Anterior cingulate cortex (tissue), 58 donors: ENCODE measurements at places on chromosomes 16 and 17.
A peak's percentile ranks its signal among the peaks of the same experiment; 100 is the strongest.

GRCh38 chr16:79811541-79811940 is 211.0 kb upstream of the MAF start:
- DNase-seq: no peak

DNA sequence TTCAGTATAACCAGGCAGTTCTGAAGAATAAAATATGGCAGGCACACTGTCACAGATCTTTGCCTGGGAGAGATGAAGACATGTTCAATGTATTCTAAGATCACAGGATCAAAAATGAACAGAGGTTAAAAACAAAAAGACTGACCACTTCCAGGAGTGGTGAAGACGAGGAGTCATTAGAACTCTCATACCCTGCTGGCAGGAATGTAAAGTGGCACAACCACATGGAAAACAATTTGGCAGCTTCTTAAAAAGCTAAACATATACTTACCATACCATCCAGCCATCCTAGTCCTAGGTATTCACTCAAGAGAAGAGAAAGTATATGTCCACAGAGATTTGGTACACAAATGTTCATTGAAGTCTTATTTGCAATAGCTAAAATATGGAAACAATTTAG is 406.3 kb downstream of the NPIPA8 start:
- no peak for DNase-seq

DNA sequence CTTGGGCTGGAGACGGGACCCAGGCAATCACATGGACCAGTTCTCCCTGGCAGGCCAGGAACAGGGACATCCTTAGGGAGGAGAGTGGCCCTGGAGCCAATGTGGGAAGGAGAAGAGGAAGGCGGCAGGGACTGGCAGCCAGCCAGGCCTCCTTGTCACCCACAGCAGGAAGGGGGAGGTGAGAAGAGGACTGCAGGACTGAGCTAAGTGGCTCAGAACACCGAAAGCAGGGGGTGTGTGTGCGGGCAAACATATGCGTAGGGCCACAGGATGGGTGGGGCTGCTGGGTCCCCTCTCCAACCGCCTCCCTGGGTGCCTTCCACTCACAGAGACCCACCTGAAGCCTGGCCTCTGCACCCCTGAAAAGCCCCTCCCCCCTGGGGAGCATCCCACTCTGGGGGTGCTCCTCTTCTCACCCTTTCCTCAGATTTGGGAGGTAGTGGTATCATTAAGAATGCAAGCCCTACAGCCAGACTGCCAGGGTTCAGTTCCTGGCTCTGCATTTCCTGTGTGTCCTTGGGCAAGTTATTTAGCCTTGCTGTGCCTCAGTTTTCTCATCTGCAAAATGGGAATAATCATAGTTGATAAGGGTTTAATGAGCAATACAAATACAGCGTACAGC is 8.1 kb downstream of the PNMT start:
- peak; percentile 29 for DNase-seq

DNA sequence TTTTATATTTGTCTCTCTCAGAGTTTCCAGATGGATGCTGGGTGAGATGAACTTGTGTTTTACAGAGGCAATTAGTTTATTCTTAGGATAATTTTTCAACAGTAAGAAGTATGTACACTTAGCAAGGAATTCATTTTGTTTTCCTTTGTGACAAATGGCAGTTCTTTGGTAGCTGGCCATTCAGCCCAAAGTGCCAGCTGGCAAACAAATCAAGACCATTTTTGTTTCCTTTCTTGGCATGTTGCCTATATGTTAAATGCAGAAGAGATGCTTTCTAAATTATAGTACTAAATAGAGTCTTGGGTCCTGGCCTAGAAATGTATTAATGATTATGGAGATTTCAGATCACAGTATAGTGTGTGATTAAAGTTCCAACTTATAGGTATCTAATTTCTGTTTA is 337.1 kb downstream of the CNTNAP4 start:
- DNase-seq: no peak

DNA sequence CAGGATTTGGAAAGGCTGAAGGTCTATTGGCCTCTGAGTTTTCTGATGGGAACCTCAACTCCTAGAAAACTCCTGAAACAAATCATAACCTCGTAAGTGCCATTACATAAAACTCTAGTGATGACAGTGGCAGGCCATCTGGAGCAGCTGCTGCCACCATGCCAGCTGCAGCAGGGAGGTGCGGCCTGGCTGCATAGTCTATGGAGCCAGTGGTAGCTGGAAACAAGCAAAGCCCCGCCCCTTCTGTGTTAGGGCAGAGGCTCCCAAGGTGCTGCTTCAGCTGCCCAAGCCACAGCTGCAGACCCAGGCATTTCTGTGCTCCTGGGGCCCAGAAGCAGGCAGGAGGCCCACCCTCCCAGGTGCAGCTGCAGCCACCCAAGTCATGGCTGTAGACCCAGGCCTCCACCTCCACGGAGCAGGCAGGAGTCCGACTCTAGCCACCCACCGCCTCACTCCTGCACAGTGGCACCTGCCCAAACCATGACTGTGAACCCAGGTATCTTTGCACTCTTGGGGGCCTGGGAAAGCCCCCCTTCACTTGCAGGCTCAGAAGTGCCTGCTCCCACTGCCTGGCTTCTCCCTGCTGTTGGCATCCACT is 254.1 kb upstream of the KCNJ16 start:
- no peak for DNase-seq

DNA sequence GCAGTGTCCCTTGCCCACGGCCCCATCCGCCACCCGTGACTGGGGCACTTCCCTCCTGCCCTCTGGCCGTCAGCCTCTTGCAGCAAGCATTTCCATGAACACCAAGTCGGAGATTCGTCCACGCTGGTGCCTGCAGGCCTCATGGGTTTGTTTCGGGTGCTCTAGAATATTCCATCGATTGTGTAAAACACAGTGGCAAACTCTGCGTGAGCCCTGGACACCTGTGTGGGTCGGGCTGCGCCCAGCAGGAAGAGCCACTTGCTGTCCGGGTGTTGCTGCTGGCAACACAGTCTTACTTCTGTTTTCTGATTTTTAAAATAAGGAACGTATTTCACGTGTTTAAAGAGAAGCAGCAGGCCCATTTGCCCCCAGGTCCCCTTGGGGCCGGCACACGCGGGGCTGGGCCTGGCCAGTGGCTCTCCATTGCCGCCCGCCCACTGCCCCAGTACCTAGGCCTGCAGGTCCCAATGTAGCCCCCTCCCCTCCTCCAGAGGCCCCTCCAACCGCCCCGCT is 10.0 kb downstream of the CYBC1 start:
- DNase-seq: no peak

GRCh38 chr17:49901460-49902331 is 53.8 kb upstream of the TAC4 start:
- DNase-seq: no peak

DNA sequence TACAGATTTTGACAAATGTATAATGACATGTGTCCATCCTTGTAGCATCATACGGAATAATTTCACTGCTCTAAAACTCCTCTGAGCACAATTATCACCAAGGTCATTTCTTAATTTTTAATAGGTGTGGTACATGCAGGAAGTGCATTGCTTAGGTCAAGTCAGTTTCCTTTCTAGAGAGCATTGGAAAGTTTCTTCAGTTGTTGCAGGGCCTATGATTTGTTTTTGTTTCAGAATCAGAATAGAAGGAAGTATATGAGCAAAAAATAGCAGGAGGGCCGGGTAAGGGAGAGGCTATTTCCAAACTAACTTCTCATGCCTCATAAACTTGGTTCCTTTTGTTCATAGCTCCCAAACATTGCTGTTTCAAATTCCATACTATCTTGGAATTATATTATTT is 24.0 kb upstream of the SLFN5 start:
- DNase-seq: no peak

DNA sequence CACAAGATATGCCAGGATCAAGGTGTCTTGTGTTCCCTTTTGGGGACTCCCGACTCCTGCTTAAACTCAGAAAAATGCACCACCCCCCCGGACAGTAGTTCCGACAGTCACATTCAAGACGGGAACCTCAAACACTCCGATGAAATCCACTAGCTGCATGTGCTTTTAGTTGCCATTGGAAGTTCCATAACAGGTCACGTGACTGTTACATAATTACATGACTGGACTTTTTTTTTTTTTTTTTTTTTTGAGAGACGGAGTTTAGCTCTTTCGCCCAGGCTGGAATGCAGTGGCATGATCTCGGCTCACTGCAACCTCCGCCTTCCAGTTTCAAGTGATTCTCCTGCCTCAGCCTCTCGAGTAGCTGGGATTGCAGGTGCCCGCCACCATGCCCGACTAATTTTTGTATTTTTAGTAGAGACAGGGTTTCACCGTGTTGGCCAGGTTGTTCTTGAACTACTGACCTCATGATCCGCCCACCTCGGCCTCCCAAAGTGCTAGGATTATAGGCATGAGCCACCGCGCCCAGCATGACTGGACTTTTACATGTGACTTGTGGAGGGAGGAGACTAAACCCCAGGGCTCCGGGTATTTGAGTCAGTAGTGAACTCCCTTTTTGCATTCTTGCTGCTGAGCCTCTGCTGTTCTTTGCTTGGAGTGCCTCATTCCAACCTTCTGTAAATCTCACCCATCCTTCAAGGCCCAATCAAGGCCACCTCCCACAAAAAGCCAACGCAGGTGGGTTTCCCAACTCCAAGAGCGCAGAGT is 1.6 kb downstream of the SIRT7 start:
- no peak for DNase-seq

- no peak for DNase-seq
Measured at GRCh38 chr16:12314653-12315185, 338.2 kb downstream of the SNX29 start.

GRCh38 chr17:39894681-39895376 is 23.6 kb downstream of the GSDMB start:
- no peak for DNase-seq

DNA sequence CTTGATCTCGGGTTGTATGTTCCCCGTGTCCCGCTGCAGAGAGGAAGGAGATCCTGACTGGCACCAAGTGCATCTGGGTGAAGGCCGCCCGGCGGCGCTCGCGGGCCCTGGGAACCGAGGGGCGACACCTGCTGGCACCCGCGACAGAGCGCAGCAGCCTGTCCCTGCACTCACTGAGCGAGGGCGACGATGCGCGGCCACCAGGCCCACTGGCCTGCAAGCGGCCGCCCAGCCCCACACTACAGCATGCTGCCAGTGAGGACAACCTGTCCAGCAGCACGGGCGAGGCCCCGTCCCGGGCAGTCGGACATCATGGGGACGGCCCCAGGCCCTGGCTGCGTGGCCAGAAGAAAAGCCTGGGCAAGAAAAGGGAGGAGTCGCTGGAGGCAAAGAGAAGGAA is 7.5 kb downstream of the BTBD17 start:
- peak; percentile 20 for DNase-seq

GRCh38 chr17:79054200-79054960 is 20.2 kb upstream of the ENGASE start:
- DNase-seq: no peak

DNA sequence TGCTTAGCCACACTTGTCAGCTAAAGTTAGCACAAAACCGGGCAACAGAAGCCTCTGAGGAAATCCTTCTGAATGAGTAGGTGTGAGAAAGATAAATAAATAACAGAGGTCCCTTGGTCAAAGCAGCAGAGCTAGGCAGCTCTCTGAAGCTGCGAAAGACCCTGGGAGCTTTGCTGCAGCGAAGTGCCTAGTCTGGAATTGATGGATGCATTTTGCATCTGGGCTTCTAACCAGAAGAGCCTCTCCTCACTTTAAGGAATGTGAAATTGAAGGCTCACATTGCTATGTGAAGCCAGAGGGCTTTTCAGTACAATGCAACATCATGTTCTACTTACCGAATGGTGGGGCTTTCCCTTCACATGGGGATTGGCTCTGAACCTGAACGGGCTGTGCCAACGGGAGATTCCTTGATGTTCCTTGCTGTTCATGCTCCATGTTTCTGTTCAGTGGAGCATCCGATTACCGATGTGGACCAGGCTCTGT is 274.6 kb downstream of the HS3ST3B1 start:
- DNase-seq: no peak

- peak; percentile 46 for DNase-seq
Measured at GRCh38 chr16:56191156-56191815, at the start of gene GNAO1. GNAO1 (plus strand) TSS chr16:56191489; CDS start chr16:56192236, 747 bp downstream.

DNA sequence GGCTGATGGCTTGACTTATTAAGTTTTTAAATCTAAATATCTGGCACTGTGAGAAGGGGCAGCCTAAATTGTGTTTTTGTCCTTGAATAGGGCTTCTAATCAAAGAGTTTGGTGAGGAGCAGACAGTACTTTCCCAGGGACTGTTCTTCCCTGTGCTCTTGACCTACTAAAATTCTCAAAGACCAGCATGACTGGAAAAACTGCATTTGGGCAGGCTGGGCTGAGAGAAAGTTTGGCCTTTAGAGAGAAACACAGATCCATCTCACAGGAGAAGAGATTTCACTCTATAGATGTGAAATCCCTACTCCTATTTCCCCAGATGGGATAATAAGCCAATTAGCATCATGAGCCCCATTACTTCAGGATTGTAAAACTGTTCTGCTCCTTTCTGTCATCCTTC is 7.3 kb downstream of the PCTP start:
- DNase-seq: no peak

GRCh38 chr17:75888484-75888883 is 8.3 kb downstream of the TRIM65 start:
- no peak for DNase-seq

GRCh38 chr16:46629331-46630219 is 8.4 kb upstream of the SHCBP1 start:
- DNase-seq: no peak

GRCh38 chr16:77496934-77497333 is 62.1 kb upstream of the ADAMTS18 start:
- DNase-seq: no peak

DNA sequence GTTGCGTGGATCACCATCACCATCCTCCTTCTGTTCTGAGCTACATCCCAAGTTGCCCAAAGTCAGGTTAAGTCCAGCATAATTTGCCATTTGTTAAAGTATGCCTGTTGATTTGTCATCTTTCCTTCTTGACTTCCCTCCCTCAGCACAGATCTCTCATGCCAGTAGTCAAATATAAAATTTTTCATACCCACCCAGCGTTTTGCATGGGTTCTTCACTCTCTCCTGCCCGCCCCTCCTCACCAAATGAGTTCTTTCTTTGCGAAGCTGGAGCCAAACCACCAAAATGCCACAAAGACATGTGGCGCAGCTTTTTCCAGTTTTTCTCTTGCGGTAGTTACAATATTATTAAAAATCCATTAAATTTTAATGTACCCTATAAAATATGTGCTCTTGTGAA is 167.2 kb downstream of the MSI2 start:
- DNase-seq: no peak

GRCh38 chr17:81084680-81085419 is 49.9 kb downstream of the BAIAP2 start:
- DNase-seq: peak; percentile 61

GRCh38 chr16:57112403-57113041 is 20.1 kb downstream of the CPNE2 start:
- DNase-seq: no peak

GRCh38 chr16:68003031-68003430 is 3.7 kb upstream of the DPEP2 start:
- DNase-seq: no peak
